Stimulated activated CD4-positive, alpha-beta T cell treated with anti-CD3 and anti-CD28 coated beads, TNF-alpha, amount 100 ng/mL, for 48 hours (primary cell): ENCODE measurements at places on chromosomes 5 and 9.

DNA sequence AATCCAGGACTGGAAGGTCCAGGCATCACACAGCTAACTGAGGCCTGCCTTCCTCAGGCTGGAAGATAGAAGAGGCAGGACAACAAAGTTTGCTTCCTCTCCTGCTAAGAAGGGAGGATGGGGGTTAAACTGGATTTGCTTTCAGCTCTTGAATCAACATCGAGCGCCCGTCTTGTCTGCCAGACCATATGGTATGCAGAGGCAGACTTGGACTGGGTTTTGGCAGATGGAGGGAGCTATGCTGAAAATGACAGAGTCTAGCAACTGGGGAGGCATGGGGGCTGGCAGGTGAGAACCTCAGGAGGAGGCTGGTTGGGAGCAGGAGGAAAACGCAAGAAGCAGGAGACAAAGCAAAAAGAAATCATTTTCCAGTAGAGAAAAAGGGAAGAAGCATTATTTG is 289.5 kb upstream of the IL12B start:
- no peak for DNase-seq

- no peak for DNase-seq
Measured at GRCh38 chr5:69305512-69305911, 27.1 kb downstream of the CCDC125 start.

GRCh38 chr9:111294691-111295451 is 35.2 kb downstream of the OR2K2 start:
- no peak for DNase-seq

DNA sequence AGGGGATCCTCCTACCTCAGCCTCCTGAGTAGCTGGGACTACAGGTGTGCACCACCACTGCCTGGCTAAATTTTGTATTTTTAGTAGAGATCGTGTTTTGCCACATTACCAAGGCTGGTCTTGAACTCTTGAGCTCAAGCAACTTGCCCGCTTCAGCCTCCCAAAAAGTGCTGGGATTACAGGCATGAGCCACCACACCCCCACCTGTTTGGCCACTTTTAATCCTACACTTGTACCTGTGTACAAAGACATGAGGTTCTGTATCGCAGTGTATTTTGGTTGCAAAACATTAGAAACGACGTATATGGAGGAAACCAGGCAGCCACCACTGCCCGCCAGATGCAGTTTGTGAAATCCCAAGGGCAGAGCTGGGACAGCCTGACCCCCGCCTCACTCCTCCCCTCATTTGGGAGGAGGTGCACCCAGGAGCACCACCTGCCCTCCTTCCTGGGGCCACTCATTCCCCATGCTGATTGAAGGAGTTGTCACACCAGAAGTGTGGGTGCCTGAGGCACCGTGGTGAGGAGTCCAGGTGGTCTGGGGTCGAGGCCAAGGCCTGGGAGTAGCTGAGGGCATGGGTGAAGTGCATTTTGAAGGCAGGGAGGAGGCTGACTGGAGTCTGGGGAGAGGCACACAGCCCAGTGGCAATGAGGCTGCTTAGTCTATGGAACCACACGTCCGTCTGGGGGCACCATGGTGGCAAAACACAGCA is 39.3 kb upstream of the OLFM1 start:
- DNase-seq = no peak

GRCh38 chr9:135363596-135363995 is 116.0 kb upstream of the PPP1R26 start:
- DNase-seq = no peak

DNA sequence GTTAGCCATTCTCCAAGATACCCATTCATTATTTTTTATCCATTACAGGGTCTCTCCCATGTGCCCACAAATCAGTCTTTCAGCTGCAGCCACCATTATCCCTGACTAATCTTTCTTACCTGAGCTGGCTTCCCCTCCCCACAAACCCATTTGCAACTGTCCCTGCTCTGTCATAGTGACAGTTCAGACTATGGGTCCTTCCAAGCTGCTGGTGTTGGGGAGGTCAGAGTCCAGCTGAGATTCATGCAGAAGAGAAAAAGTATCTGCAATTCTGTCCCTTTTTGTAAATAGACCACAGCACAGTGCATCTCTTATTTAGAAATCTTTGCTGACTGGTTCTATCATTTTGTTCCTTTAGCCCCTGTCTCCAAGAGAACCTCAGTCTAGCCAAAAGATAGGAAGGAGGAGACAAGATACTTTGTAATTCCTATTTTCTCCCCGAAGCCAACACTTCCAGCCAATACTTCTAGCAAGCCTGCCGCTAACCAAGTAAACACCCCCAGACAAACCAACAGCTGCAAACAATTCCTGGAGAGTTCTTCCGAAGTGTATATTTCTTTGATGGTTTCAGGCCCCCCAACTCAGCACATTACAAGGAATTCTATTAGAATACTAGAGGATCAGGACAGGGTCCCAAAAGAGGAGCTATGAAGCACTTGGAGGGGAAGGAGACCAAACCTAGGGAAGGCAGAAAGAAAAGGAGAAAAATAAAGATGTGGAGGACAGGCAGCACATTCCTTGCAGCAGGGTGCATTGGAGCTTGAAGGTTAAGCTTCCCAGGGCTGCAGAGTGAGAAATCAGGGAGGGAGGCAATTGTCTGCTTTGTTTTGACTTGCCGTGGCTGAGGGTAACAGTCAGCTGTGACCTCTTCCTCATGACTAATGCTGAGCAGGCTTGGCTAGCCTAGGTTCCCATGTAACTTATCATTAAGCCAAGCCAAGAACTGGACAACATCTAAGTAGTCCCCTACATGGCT is 148.5 kb downstream of the SGCD start:
- DNase-seq = no peak

DNA sequence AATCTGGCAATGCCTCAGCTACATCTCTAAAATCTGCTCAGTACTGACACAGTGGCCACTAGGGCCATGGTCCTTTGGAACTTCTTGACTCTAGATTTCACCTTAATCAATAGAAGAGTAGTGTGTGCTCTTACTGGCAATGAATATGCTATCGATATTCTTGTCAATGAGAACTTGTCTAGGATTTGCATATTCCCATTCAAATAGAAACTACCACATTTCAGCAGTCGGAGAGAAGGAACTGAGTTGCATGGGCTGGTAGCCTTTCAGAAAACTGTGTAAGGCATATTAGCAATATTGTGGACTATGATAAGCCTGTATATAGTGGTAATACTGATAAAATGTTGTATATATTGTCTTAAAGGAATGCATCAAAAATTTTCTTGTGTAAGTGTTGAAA is 45.3 kb upstream of the NAA35 start:
- DNase-seq = no peak

GRCh38 chr5:14672484-14673394 is 8.2 kb downstream of the OTULIN start:
- DNase-seq = no peak

- peak; percentile 57 for DNase-seq
Measured at GRCh38 chr9:131728961-131729360, 10.9 kb downstream of the RAPGEF1 start.

DNA sequence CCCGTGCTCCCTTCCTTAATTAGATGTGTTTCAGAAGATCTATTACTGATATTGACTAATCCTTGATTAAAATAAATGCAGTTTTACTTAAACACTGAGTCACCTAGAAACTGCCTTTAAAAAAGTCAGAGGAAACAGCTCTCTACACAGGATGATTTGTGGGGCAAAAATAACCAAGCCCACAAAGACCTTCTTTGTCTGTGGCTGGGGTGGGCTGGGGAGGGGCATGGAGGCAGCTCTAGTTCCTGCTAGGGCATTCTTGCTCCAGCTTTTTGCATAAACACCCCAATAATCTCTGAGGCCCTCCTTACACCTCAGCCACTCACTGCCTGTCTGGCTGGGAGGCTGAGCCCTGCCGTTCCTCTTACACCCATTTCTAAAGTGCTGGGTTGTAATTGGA is 227.6 kb upstream of the DAP start:
- DNase-seq = no peak

DNA sequence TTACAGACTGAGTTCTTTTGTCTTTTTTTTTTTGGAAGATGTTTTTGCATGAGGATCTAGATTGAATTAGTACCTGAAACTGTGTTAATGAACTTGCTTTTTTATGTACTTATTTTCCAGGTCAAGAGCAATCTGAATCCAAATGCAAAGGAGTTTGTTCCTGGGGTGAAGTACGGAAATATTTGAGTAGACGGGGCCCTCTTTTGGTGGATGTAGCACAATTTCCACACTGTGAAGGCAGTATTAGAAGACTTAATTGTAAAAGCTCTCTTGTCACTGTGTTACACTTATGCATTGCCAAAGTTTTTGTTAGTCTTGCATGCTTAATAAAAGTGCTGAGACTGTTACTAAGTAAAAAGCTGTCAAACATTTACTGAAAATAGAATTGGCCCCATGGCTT is 14.5 kb downstream of the SLC23A1 start:
- no peak for DNase-seq

DNA sequence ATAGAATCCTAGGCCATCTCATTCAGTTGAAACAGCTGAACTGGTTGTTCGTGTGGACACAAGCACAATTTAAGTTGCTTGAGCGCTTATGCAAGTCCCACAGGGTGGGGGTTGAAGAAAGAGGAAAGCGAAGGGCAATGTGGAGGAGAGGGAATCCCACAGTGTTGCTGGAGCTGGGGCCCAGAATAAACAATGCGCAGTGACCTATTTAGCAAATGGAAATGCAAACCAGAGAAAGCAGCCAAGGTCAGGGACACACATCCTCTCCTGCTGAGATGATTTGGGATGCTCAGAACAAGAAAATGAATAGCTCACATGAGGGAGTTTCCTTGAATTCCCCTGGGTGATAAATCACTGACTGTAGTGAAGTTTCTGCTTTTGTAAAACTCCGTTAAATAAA is 838.3 kb downstream of the TLE4 start:
- DNase-seq = no peak

DNA sequence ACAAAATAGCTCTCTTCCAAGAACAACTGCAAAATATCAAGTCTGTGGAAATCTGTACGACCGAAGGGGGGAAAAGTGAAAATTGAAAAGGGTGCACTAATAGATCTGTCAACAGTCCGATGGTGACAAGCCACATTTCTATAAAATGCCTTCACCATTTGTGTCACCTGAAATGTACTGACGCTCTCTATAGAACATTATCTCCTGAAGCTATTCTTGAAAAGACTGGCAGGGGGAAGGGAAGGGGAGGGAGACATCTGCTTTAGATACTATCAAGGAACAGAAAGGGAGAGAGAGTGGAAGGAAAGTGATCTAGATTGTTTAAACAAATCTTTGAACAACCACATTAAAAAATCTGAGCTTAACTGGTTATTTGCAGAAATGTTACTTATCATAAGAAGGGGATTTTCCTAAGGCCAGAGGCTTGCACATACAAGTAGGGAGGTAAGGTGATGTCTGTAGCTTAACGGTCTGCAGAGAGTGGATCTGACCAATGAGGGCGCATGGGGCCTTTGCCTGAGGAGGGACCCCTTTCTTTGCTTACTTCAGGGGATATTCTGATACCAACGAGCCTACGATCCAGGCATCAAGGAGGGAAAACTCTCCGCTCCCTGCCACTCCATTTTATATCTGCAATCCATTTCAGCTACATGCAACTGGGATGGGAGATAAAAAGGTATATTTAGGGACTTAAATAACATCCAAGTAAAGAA is 92.1 kb downstream of the CRB2 start:
- no peak for DNase-seq

GRCh38 chr9:128399861-128400260 is 20.8 kb upstream of the CERCAM start:
- no peak for DNase-seq

DNA sequence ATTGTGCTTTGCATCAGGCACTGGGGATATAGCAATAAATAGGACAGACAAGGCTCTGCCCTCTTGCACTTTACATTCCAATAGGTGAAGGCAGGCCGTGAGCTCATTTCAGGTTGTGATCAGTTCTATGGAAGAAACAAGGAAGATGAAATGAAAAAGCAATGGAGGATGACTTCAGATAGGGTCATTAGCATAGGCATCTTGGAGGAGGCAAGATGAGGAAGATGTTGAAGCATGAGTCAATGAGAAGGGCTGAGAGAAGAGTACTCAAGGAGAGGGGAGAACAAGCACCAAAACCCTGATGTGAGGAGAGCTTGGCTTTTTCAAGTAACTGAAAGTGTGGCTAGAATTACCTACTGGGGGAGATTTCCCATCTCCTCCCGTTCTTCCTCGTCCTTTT is 5.0 kb upstream of the SPARC start:
- DNase-seq = no peak

DNA sequence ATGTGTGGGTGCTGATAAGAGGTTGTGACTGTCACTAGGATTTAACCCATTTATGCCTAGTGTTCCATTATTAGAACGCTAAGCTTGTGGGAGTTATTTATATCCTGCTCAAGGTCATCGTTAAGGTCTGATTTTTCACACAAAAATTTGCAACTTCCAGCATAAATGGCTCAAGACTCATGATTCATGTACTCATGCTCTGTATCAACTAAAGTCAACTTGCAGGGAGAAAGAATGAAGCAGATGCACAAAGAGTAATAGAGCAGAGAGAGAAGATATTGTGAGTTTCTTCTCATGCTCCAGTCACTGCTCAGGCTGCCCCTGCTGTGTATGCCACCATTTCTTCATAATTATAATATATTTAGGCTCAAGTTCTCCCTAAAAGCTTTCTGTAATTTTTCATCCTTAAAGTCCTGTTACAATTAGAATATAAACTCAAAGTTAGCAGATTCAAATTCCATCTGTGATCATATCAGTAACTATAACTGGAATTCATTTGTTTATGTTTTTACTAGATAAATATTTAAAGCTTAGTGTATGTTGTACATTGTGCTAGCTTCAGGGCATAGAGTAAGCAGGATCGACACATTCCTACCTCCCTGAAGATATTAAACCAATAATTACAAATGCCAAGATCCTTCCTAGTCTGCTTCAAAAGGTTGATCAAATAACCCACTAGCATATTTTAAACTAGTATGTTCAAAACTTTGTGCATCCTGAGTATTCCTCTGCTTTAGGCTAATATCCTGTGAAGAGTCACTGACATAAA is 136.7 kb downstream of the NUDT12 start:
- DNase-seq = no peak

GRCh38 chr5:132658381-132659302 is 669 bp downstream of the IL13 start:
- DNase-seq = no peak

DNA sequence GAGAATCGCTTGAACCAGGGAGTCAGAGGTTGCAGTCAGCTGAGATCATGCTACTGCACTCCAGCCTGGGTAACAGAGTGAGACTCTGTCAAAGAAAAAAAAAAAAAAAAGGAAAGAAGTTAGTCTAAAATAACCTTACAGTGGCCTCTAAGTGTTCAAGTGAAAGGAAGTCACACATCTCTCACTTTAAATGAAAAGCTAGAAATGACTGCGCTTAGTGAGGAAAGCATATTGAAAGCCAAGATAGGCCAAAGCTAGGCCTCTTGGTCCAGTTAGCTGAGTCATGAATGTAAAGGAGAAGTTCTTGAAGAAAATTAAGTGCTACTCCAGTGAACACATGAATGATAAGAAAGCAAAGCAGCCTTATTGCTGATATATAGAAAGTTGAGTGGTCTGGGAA is 38.1 kb downstream of the ITGA1 start:
- no peak for DNase-seq

DNA sequence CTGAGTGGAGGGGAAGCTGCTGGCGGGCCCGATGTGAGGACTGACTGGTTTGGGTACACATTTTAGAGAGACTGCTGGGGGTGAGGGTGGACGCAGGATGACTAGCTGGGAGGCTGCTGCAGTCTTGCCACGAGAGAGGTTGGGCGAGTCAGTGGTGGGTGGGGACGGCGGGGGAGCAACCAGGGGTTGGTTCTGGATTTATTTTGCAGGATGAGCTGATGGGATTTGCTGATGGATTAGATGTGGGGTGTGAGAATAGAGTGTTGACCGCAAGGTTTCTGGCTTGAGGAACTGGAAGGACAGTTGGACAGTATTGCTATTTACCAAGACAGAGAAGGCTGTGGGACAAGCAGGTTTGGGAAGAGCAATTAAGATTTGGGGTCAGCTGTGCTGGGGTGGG is 5.8 kb upstream of the NDST1 start:
- no peak for DNase-seq

GRCh38 chr5:10946050-10946449 is 185.0 kb upstream of the DAP start:
- no peak for DNase-seq
